GM23248 (cell line): ENCODE measurements at places on chromosomes 5 and 9.

- no peak for DNase-seq
These were observed 12.5 kb downstream of the TMEM8B start for GRCh38 chr9:35841645-35841900.

- no peak for DNase-seq
These were observed 409.9 kb downstream of the BRINP1 start for GRCh38 chr9:118959366-118959765.

GRCh38 chr5:166916021-166916420 lies 1375.4 kb upstream of the WWC1 start:
- DNase-seq: no peak

DNA sequence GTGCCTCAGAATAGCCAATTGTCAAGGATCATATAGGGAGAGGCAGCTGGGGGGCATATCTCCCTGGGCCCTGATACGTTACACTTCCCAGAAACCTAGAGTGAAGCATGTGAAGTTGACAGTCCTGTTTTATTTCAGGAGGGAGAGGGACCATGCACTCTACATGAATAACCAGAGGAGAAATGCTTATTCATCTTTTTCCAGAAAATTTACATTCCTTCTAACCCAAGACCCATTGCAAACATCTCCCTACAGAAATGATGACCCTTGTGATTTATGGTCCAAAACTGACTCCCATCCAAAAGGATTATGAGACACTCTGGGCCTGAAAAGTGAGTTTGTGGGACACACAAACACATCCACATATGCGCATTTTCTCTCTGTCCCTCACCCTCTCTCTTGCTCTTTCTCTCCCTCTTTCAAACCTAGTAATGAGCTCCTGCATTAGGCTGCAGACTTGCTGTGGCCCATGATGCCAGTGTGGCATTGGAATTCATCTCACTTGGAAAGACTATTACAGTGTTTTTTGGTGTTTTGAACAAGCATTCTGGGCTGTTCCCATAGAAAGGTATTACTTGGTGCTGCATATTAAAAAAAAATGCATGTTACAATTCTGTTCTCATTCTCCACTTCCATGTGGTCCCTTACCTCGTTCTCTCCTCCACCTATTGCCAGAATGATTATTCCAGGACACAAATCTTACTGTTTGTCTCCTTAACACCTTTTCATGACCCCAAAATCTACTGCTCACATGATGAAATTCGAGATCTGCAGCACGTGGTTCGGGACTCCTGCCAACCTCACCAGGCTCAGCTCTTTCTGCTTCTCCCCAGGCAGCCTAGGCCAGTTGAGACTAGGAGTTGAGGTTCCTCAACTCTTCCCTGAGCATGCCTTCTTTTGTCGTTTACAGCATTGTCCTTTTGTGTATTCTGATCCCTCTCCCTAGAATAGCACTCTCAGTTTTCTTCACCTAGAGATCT lies 451.3 kb upstream of the KLF4 start:
- DNase-seq: no peak

DNA sequence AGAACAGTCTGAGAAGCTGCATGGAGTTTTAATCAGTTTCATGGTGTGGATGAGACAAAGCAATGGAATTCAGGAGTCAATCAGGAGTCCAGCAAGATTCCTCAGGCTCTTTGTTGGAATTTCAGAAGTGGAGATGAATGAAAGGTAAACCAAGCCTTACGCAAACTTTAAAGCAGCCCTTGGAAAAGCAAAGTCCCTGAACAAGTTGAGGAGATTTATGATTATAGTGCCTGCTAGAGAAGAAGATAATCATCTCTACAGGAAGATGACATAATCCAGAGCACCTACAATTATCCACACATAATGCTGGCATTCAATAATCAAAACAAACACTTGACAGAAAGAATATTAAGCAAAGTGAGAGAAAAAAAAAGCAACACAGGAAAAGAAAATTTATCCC lies 1380.1 kb upstream of the NUDT12 start:
- no peak for DNase-seq

GRCh38 chr5:4533457-4534105 lies 606.5 kb upstream of the ADAMTS16 start:
- DNase-seq: no peak

- DNase-seq: peak; percentile 81
These were observed 122.7 kb upstream of the LMX1B start for GRCh38 chr9:126490871-126491567.

- DNase-seq: peak; percentile 23
These were observed 158.0 kb downstream of the DEPDC1B start for GRCh38 chr5:60541980-60542379.

DNA sequence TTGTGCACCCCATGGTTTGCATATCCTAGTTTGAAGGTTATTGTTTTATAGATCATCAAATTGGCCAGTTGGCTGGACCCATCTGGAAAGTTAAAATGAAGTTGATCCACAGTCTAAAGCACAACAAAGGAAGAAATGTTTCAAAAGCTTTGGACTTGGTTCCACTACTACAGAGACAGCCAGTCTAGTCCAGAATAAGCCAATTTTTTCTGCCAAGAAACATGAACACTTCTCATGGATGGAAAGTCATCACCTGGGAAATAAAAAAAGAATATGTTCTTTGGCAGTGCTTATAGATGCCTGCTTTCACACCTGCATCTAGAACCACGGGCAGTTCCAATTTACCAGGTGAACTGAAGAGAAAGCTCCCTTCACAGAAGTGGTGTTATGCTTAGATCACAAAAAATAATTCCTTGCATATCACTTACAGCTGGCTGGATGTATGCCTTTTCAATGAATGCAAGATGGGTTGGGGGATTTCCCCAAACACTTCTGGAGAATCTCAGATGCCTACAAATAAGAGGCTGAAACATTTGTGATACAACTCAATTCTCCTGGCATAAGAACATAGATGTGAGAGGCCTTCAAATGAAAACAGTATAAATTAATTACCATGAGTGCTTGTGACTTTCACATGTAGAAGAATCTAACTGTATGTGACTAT lies 26.9 kb downstream of the C9 start:
- no peak for DNase-seq
